Activated CD4-positive, alpha-beta memory T cell treated with anti-CD3 and anti-CD28 coated beads for 36 hours (primary cell): ENCODE measurements at places on chromosomes 13 and 19.

DNA sequence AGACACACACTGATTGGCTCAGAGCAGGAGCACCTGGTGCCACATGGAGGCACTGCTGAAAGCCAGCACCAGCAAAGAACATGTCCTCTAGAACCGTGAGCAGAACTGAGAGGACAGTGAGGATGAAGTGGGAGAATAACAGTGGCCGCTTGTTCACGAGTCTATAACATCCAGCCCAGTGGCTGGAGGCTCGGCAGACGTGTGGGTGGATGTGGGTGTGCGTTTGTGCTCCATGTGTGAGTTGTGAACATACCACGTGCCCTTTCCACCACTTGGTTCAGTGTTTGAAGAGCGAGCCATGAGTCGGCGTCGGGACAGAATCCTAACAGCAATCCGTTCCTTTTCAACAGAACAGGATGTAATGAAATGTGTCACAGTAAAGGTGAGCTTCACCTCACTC, 113.0 kb downstream of the SOX1 start:
- DNase-seq: no peak

- no peak for DNase-seq
Observed at GRCh38 chr19:21680671-21681070, 86.7 kb downstream of the ZNF100 start.

DNA sequence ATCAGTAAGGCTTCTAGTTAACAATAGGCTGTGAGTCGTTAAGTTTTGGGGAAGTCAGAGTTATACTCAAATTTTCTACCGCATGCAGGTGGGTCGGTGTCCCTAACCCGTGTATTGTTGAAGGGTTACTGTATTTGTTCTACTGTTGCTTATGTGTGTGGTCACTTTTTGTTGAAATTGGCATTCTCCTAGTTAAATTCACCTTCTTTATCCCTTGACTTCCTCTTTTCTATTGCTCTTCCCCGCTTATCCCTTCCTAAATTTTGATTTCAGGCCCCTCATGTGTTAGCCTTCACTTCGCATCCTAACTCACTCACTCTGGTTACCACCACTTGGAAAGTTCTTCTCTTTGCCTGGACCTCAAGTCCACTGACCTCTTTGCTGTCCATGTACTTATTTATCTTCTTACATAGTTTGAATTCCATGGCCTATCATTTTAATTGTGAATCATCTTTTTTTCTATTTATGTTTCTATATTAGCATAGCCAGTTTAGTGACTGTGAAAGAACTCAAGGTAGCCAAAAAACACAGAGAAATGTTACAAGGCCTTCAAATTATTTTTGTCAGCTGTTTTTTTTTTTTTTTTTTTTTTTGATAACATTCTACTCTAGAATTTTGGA, 52.9 kb downstream of the NDFIP2 start:
- DNase-seq: no peak

GRCh38 chr19:461721-462551, 1.1 kb upstream of the SHC2 start:
- peak; percentile 16 for DNase-seq

GRCh38 chr19:57212109-57212508, 18.7 kb upstream of the AURKC start:
- DNase-seq: no peak

DNA sequence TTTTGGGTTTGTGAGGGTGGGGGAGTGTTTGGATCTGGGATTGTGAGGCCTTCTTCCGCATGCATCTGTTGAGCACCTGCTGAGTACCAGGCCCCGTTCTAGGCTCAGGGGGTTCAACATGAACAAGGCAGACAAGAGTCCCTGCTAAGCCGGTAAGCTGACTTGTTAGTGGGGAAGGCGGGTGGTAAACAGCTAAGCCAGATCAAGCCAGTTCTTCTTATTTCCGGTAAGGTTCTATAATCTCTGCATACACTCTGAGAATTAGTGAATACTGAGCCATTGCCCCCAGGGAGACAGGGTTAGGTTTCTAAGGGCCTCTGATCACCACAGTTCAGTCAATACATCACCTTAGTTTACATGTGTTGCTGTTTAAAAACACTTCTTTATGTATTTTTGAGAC, 9.9 kb upstream of the EHD2 start:
- DNase-seq: no peak

GRCh38 chr19:996051-996838, 4.0 kb upstream of the GRIN3B start:
- peak; percentile 82 for DNase-seq

- no peak for DNase-seq
Observed at GRCh38 chr19:41424335-41425173, 2.6 kb downstream of the B3GNT8 start.

DNA sequence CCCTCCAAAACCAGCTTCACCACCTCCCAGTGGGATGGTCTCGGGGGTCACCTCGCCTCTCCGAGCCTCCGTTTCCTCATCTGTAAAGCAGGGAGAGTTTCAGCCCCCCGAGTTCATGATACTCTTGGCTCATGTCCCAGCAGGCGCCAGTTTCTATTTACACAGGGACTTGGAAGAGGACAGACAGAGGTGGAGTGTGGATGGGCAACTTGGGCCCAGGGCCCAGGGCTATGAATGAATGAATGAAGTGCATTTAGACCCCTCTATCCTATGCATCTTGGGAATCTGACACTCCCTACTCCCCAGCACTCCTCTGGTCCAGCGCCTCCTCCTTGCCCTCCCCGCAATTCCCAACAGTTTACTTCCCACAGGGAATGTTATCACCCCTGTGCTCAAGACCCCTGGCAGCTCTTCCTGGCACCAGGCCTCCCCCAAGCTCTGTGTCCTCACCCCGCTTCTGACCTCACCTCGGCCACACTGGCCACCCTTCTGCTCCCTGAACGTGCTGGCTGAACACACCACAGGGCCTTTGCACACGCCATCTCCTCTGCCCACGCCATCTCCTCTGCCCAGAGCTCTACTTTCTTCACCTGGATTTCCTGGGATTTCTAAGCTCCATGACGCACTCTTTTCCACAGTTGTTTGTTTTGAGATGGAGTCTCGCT, 4.9 kb upstream of the C2CD4C start:
- no peak for DNase-seq

DNA sequence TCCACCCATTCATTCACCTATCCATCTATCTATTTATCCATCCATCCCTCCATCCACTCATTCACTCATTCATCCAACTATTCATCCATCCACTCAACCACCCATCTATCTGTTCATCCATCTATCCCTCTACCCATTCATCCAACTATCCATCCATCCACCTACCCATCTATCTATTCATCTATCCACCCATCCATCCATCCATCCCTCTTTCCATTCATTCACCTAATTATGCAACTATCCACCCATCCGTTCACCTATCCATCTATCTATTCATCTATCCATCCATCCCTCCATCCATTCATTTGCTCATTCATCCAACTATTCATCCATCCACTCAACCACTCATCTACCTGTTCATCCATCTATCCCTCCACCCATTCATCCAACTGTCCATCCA, 54.5 kb downstream of the UNC13A start:
- DNase-seq: no peak

DNA sequence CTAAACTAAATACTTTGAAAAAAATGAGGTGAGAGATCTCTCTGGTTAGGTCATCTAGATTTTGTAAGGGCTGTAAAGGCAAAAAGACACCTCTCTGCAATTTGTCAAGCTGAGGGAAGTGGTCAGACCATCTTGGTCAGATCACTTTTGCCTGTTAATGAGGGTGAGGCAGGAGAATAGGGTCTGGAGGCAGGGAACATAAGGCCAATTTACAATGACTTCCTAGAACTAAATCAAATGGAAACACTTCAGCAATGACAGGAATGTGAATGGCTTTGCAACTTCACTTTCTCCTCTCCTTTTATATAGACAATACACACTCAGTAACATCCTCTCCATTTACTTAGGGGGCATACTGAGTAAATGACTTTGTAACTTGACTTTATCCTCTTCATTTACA, 1653.4 kb downstream of the SLITRK5 start:
- no peak for DNase-seq

DNA sequence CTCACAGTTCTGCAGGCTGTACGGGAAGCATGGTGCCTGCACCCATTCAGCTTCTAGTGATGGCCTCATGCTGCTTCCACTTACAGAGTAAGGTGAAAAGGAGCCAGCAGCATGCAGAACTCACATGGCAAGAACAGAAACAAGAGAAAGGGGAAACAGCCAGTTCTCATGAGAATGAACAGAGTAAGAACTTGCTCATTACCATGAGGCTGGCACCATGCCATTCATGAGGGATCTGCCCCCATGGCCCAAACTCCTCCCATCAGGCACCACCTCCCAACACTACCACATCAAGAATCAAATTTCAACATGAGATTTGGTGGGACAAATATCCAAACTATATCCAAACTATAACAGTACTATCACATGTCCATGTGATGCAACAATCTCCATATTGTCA, 72.1 kb downstream of the KATNAL1 start:
- no peak for DNase-seq

DNA sequence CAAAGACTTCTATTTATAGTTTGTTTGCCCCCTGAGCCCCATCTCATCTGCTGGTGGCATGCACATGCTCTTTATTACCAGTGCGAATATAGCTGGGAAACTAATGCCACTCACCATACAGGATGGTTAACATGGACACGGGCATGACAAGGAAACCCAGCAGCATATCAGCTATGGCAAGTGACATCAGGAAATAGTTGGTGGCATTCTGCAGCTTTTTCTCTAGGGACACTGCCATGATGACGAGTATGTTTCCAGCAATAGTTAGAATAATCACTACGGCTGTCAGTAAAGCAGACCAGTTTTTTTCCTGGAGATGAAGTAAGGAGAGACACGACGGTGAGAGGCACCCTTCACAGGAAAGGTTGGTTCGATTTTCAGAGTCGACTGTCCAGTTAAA, 1.5 kb downstream of the HTR2A start:
- DNase-seq: no peak

GRCh38 chr13:30841154-30841553, 64.9 kb upstream of the MEDAG start:
- no peak for DNase-seq

- no peak for DNase-seq
Observed at GRCh38 chr13:47932950-47933923, 67.8 kb downstream of the SUCLA2 start.

DNA sequence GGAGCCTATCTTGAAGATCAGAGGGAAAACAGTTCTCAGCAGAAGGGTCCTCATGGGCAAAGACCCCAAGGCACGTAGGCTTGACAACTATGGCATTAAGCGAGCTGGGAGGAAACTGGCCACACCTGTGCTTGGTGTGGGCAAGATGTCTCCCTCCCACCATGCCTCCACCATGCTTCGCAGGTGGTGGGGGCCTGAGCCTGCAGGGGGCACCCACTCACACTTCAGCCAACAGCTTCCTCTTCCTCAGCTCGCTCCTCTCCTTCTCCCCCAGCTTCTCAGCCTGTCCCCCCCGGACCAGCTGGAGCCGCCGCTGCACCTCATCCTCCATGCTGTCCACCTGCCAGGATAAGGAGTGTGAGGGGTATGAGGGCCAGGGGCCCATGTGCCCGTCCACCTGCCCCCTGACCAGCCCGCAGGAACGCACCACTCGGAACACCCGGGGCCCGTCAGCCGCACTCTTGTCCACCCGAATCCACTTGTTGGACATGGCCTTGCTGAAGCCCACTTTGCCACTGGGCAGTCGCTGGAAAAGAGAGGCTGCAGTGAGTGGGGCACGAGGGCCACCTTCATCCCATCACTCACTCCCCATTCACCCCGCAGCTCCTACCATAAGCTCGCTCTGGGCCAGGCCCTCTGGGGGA, 3.4 kb downstream of the FARSA start:
- no peak for DNase-seq

DNA sequence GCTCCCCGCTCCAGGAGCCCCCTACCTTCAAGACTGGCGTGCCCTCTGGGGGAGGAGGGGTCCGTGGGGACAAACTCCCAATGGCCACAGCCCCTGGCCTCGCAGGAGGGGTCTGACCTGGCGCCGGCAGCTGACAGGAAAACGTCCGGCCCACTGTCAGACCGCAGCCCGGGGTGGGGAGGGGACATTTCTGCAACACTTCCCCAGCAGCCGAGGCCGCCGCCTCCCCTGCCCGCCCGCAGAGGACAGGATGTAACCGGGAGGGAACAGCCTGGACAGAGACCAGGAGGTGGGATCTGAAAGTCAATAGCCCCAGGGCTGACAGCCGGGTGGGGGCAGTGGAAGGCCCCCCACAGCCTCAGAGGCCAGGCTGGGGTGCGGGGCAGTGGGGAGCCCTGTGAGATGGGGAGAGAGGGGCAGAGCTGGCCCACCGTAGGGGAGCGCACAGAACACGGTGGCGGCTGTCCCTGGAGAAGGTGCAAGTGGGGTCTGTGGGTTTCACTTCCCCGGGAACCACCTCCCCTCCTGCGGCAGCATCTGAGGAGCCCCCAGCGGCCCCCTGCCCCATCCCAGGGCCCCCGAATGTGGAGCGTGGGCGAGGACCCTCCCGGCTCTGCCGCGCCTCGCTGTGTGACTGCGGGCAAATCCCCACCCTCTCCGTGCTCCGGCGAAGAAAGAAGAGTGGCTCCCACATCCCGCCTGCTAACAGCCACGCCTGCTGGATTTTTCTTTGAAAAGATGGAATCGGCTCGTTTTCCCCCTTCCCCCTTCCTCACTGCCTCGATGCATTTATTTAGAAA, at the start of gene PEAK3:
Gene PEAK3, minus strand, starts transcription at position 114 of the 800 bp plus-strand sequence. CDS start 1,244 bp downstream, outside the sequence.
- DNase-seq: peak; percentile 61

- DNase-seq: no peak
Observed at GRCh38 chr19:56900573-56901097, 60.1 kb upstream of the PEG3 start.

- DNase-seq: no peak
Observed at GRCh38 chr13:37481885-37482227, 116.7 kb downstream of the POSTN start.

DNA sequence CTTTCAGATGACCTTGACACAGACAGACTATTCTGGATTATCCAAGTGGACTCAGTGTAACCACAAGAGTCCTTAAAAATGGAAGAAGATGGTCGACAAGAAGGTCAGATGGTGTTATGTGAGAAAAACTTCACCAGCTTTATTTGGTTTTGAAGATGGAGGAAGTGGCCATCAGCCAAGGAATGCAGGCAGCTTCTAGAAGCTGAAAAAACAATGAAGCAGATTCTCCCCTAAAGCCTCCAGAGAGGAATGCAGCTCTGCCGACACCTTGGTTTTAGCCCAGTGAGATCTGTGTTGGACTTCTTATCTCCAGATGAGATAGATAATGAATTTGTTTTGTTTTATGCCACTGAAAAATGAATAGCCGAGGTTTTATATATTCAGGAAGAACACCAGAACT, 501.5 kb downstream of the DCT start:
- no peak for DNase-seq

DNA sequence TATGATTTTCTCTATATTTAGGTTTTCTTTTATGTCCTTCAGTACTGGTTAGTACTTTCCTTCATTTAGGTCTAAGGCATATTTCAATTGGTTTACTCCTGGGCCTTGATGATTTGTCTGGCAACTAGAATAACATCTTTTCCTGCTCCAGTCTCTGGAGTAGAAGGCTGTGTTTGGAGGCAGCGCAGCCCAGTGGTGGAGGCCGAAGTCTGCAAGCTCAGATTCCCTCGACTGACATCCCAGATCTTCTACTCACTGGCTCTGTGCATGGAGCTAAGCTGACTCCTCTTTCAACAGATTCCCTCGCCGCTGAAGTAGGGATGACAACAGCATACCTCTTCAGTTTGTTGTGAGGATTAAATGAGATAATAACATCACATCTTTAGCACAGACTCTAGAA, 141.0 kb downstream of the RAP2A start:
- peak; percentile 32 for DNase-seq

- no peak for DNase-seq
Observed at GRCh38 chr13:56975647-56976046, 165.1 kb upstream of the PRR20A start.

GRCh38 chr13:31476266-31476665, 263.1 kb upstream of the RXFP2 start:
- no peak for DNase-seq
